GM12878 (cell line): ENCODE measurements at places on chromosomes 2 and 18.

- DNase-seq: no peak
These were observed 30.8 kb upstream of the CCL20 start for GRCh38 chr2:227782804-227783203.

GRCh38 chr2:127400533-127400896 lies 12.7 kb upstream of the MAP3K2 start:
- no peak for DNase-seq

DNA sequence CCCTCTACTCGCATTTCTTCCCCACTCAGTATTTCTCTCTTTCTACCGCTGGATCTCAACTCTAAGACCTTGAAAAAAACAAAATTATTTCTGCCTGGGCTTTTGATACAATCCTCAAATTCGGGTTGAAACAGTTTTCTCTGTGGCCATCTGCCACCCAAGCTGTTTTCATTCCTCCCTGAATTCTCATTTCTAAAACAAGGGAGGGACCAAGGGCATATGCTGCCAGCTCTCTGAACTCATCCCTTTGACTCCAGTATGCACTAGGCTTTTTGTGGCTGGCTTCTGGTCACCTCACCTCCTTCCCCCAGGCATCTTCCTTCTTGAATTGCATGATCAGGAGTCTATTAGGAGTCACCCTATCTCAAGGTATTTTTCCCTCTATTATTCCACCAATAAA lies 49.5 kb downstream of the CCDC148 start:
- no peak for DNase-seq

- no peak for DNase-seq
These were observed 102.3 kb upstream of the LYPD1 start for GRCh38 chr2:132772340-132772739.

DNA sequence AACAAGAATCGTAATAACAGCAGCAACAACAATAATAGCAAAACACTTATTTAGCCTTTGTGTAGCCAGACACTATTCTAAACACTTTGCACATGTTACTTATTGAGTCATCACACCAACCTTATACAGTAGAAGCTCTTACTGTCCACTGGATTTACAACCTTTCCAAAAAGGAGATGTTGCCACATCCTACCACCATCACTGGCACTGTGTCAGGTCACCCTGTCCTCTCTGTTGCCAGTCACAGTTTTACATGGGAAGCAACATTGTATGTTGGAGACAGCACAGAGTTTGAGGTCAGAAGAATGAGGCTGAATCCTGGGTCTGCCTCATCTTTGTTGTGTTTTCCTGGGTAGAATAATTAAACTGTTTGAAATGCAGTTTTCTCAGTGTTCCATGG lies 201.4 kb upstream of the EPAS1 start:
- DNase-seq: no peak

DNA sequence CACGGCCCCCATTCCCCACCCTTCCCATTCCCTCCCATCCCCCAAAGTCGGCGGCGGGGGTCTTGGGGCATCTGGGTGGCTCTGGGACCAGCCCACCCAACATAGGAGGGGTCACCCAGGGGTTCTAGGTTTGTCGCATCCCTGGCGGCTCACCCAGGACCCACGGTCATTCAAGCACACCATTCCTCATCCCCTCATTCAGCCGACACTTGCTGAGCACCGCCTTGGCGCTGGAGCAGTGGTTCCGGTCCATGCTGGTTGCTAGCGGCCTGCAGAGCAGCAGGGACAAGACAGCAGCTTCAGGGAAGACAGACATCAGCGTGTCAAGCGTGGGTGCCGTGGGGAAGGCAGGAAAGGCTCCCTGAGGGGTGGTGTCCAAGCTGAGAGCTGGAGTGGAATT lies 50.5 kb upstream of the OTOS start:
- DNase-seq: no peak
